Memory B cell (primary cell): ENCODE measurements at places on chromosomes 16 and 17.
A peak's percentile ranks its signal among the peaks of the same experiment; 100 is the strongest.

- H3K27me3 ChIP-seq, result peaks cover 6% of the 10 kb centered on the region
- H3K4me1 ChIP-seq, result no peaks in the 10 kb centered on the region
- no peak overlapping the region for H3K4me3 ChIP-seq
- no peaks in the 10 kb centered on the region for H3K36me3 ChIP-seq
- DNase-seq, result no peak
Observed at GRCh38 chr17:32111141-32111771, 31.0 kb upstream of the RHOT1 start.

- H3K27ac ChIP-seq, result peak overlapping the region; percentile 63
- H3K4me1 ChIP-seq, result peaks cover 11% of the 10 kb centered on the region
- H3K4me3 ChIP-seq, result peak overlapping the region; percentile 59
- no peak for DNase-seq
- H3K36me3 ChIP-seq, result peaks cover 1% of the 10 kb centered on the region
Observed at GRCh38 chr17:21089933-21090901, 36.5 kb upstream of the DHRS7B start.

DNA sequence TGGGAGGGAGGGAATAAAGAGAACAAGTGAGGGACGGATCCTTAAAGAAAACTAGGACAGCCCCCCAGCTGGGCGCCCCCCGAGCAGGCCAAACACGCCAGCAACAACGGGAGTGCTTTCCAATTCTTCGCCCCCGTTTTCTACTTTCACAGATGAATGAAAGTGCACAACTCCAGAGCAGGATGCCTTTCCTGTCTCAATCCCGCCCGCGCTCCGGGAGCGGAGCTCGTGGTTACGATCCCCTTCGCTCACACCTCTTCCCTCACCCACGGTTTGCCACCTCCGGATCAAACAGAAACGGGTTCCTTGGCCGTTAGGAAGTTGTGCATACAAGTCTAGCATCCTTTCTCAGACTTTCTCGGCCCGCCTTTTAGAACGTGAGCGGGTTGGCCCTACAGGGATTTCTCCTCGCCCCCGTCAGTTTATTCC is 680 bp downstream of the SKA2 start:
- H3K27me3 ChIP-seq, result no peaks in the 10 kb centered on the region
- H3K4me1 ChIP-seq, result peaks cover 16% of the 10 kb centered on the region
- peaks cover 2% of the 10 kb centered on the region for H3K36me3 ChIP-seq
- H3K4me3 ChIP-seq, result no peak overlapping the region

GRCh38 chr17:76868669-76869495 is 678 bp downstream of the MGAT5B start:
- H3K36me3 ChIP-seq, result no peaks in the 10 kb centered on the region
- peaks cover 10% of the 10 kb centered on the region for H3K4me1 ChIP-seq
- peaks cover 27% of the 10 kb centered on the region for H3K27me3 ChIP-seq
- peak overlapping the region; percentile 2 for H3K4me3 ChIP-seq

GRCh38 chr17:79633993-79634813 is 23.4 kb upstream of the RBFOX3 start:
- H3K4me1 ChIP-seq, result no peaks in the 10 kb centered on the region
- no peak for DNase-seq
- H3K27me3 ChIP-seq, result peaks cover 23% of the 10 kb centered on the region
- H3K4me3 ChIP-seq, result no peak overlapping the region
- no peaks in the 10 kb centered on the region for H3K36me3 ChIP-seq

- H3K27ac ChIP-seq, result no peak overlapping the region
- H3K36me3 ChIP-seq, result no peaks in the 10 kb centered on the region
- no peak for DNase-seq
- H3K27me3 ChIP-seq, result peaks cover 8% of the 10 kb centered on the region
- no peak overlapping the region for H3K4me3 ChIP-seq
Observed at GRCh38 chr16:20291208-20292206, 35.8 kb downstream of the GP2 start.

DNA sequence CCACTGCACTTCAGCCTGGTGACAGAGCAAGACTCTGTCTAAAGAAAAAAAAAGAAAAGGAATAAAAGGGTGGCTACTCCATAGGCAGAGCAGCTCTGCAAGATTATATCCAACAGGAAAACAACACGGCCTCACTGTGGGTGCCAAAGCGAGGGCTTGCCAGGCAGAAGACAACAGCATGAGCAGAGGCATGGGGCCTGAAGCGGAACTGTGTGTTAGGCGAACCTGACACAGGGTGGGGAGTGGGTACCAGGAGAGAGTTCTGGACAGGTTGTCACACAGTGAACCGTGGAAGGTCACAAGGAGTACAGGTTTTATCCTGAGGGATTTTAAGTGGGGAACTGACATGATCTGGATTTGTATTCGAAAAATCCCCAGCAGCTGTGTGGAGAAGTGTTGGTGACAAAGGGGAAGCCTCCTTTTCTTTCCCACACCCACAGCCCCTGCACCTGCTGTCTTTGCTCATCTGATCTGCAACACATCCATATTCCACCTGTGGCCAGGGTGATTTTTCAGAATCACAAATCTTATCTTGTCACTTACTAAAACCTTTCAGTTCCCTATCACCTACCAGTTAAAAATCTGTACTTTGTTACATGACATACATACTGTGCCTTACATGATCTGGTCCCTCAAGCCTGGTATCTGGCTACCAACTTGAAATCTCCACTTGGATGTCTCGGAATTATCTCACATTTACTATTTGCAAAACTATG is 23.2 kb upstream of the ARHGAP17 start:
- peaks cover 41% of the 10 kb centered on the region for H3K4me1 ChIP-seq
- no peaks in the 10 kb centered on the region for H3K36me3 ChIP-seq
- no peaks in the 10 kb centered on the region for H3K27me3 ChIP-seq
- H3K4me3 ChIP-seq, result no peak overlapping the region

- H3K4me3 ChIP-seq, result peak within 1 kb of the TSS; percentile 52
- H3K27me3 ChIP-seq, result peaks cover 30% of the 10 kb centered on the region
- no peak for DNase-seq
Observed at GRCh38 chr17:78230996-78231935, at the start of gene TMEM235. TSS of gene TMEM235 (plus strand) at chr17:78231631. CDS start at chr17:78232024, 393 bp downstream.

DNA sequence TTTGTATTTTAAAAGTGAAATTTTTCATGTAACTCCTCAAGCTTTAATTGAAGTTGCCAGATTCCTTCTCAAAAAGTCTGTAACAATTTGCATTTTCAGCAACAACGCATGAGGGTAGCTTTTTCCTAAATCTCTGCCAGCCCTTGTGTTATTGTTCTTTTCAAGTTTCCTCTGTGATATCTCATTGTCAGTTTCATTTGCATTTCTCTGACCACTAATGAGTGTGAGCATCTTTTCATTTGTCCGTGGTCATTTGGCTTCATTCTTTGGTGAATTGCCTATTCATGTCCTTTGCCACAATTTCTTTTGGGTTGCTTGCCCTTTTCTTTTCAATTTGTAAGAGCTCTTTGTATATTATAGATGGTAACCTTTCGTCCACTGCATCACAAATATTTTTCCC is 68.0 kb upstream of the NKD1 start:
- DNase-seq, result no peak
- no peaks in the 10 kb centered on the region for H3K4me1 ChIP-seq
- no peak overlapping the region for H3K4me3 ChIP-seq
- no peak overlapping the region for H3K27ac ChIP-seq
- no peaks in the 10 kb centered on the region for H3K36me3 ChIP-seq
- H3K27me3 ChIP-seq, result peaks cover 15% of the 10 kb centered on the region

- peaks cover 2% of the 10 kb centered on the region for H3K36me3 ChIP-seq
- no peak overlapping the region for H3K4me3 ChIP-seq
- no peak overlapping the region for H3K27ac ChIP-seq
- H3K4me1 ChIP-seq, result no peaks in the 10 kb centered on the region
- peaks cover 6% of the 10 kb centered on the region for H3K27me3 ChIP-seq
Observed at GRCh38 chr16:54241525-54241924, 45.1 kb downstream of the IRX3 start.

DNA sequence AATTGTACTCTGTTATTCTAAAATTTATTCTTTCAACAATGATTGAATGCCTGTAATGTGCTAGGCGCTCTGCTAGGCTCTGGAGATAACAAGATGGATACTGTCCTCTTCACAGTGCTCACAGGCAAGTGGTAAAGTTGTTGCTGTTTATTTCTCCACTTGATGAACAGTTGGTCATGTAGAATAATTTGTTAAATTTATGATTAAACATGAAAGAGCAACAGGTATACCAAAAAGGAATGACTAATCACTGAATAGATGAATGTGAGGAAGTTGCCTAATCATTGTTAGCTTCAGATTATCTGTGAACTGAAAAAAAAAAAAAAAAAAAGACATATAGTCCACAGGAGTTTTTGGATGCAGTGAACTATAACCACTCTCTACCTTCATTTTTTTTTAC is 62.3 kb downstream of the NFATC3 start:
- DNase-seq, result no peak
- H3K4me3 ChIP-seq, result no peak overlapping the region
- H3K4me1 ChIP-seq, result peaks cover 7% of the 10 kb centered on the region
- H3K27me3 ChIP-seq, result no peaks in the 10 kb centered on the region
- no peak overlapping the region for H3K27ac ChIP-seq
- H3K36me3 ChIP-seq, result peaks cover 10% of the 10 kb centered on the region

- H3K4me3 ChIP-seq, result no peak overlapping the region
- H3K27ac ChIP-seq, result no peak overlapping the region
- H3K27me3 ChIP-seq, result peaks cover 7% of the 10 kb centered on the region
- no peak for DNase-seq
- peaks cover 14% of the 10 kb centered on the region for H3K36me3 ChIP-seq
Observed at GRCh38 chr17:2841606-2842005, 45.4 kb downstream of the RAP1GAP2 start.

DNA sequence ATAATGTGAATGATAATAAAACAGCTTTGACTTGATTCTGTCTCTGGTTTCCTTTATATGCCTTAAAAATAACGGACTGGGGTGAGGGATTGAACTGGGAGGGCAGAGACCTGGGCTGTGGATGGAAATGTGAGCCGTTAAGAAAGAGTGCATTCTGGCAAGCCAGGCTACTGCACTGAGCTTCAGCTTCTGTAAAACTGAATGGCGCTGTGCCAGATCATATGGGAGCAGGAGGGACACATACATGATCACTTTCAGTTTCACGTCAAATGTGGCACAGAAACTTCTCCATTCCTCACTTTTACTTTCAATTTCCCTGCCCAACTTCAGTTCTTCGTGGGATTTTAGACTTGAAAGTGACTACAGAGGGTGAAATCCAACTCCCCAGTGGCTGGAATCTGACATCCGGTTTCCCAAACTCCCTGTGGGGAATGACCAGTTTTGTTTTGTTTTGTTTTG is 1.1 kb downstream of the MT2A start:
- H3K27me3 ChIP-seq, result no peaks in the 10 kb centered on the region
- H3K4me1 ChIP-seq, result peaks cover 26% of the 10 kb centered on the region
- H3K4me3 ChIP-seq, result peak overlapping the region; percentile 92
- H3K36me3 ChIP-seq, result no peaks in the 10 kb centered on the region

DNA sequence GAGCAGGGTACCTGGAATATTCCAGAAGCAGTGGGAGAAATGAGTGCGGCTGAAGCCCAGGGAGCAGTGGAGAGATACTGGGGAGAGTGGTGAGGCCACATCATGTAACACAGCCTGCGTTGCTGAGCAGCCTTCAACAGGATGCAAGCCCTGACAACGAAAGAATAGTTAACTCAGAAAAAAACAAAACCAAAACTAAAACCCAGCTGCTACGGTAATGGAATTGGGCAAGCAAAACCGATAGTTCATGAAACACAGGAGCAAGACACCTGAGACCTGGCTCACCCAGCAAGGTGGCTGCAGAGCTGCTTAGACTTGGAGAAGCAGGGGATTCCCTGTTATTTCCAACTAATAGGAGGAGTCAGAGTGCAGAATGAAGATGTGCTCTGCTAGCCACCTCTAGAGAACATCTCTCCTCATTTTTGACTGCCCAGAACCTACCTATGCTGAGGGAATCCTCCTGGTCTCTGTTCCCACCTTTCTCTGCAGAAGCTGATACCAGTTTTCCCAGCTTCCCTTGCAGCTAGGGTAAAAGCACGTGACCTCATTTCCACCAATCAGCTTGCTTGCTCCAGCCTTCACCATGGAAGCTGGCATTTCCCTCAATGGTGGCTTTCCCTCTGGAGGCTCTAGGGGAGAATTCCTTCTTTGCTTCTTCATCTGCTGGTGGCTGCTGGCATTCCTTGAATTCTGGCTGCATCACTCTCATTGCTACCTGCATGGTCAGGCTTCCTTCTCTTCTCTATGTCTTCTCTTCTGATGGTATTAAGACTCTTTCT is 59.4 kb upstream of the XYLT1 start:
- H3K27me3 ChIP-seq, result peaks cover 2% of the 10 kb centered on the region
- peak overlapping the region; percentile 66 for H3K27ac ChIP-seq
- H3K4me1 ChIP-seq, result peaks cover 35% of the 10 kb centered on the region
- peak overlapping the region; percentile 82 for H3K4me3 ChIP-seq
- no peaks in the 10 kb centered on the region for H3K36me3 ChIP-seq

GRCh38 chr17:47325176-47325575 is 1.4 kb downstream of the EFCAB13 start:
- H3K36me3 ChIP-seq, result peaks cover 10% of the 10 kb centered on the region
- no peaks in the 10 kb centered on the region for H3K27me3 ChIP-seq
- no peak for DNase-seq
- H3K27ac ChIP-seq, result peak overlapping the region; percentile 100
- H3K4me3 ChIP-seq, result peak overlapping the region; percentile 97

GRCh38 chr16:49936791-49937190 is 80.9 kb upstream of the ZNF423 start:
- H3K4me3 ChIP-seq, result no peak overlapping the region
- no peak for DNase-seq
- H3K4me1 ChIP-seq, result no peaks in the 10 kb centered on the region
- no peak overlapping the region for H3K27ac ChIP-seq

DNA sequence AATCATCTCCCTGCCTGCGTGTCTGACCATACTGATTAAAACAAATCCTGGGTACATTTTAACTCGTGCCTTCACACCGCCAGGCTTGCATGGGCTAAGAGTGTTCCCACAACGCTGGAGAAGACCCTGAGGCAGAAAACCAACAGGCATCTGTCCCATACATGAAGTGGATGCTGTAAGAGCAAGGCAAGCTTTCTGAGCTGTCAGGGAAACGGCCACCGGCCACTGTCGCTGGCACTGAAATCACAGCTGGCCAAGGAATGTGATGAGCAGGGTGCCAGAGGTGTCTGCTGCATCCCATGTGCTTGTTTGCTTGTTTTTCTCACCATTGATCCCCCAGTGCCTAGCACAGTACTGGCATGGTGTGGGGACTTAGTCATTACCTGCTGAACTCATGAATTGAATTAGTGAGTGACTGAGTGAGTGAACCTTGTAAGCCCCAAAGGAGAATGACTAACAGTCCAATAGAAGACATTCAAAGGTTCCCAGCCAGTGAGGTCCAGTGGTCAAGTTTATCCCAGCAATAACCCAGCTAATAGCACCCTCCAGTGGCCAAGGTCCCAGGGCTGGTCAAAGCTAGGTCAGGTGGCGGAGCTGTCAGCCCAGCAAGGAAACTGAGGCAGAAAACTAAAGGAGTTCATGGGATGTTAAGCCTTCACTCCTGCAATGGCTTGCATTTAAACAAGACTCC is 92.7 kb upstream of the CDH5 start:
- peaks cover 2% of the 10 kb centered on the region for H3K4me1 ChIP-seq
- H3K27me3 ChIP-seq, result peaks cover 14% of the 10 kb centered on the region
- DNase-seq, result no peak
- H3K27ac ChIP-seq, result no peak overlapping the region

GRCh38 chr16:17154981-17155380 is 315.8 kb downstream of the XYLT1 start:
- DNase-seq, result no peak
- peaks cover 12% of the 10 kb centered on the region for H3K36me3 ChIP-seq
- peaks cover 12% of the 10 kb centered on the region for H3K4me1 ChIP-seq
- no peaks in the 10 kb centered on the region for H3K27me3 ChIP-seq
- H3K27ac ChIP-seq, result peak overlapping the region; percentile 72
